Activated CD4-positive, alpha-beta T cell treated with anti-CD3 and anti-CD28 coated beads for 36 hours (primary cell): ENCODE measurements at places on chromosomes 3 and 15.
A peak's percentile ranks its signal among the peaks of the same experiment; 100 is the strongest.

DNA sequence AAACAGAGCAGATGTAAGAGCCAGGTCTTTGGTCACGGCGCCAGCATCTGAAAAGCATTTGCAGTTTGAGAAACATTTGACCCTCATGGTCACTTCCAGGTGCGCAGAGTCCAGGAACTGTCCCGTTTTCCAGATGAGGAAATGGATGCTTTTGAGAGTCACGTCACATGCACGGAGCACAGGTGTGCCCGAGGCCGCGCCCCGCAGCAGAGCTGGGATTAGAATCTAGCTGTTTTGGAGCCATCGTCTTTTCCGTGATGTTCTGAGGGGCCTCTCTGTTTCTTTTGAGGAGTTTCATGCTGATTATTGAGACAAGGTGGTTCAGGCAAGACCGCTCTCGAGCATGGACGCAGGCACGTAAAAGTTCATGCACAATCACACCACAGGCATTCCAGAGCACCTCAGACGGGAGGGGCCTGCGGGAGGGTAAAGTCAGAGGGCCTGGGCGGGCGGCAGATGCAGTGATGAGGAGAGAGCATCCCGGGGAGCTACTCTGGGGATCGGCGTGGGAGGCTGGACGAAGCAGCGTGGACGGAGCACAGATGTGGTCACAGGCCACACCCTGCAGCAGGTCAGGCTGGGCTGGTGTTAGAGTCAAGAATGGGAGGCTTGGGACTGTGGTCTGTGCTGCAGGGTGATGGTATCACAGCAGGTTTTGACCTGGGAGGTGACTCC, 139.2 kb upstream of the MEF2A start:
- H3K4me3 ChIP-seq, result no peak overlapping the region
- H3K27me3 ChIP-seq, result peaks cover 2% of the 10 kb centered on the region
- H3K27ac ChIP-seq, result no peak overlapping the region
- H3K4me1 ChIP-seq, result peaks cover 49% of the 10 kb centered on the region
- H3K36me3 ChIP-seq, result no peaks in the 10 kb centered on the region

GRCh38 chr3:13785351-13785750, 94.5 kb downstream of the WNT7A start:
- H3K4me3 ChIP-seq, result no peak overlapping the region
- DNase-seq, result no peak
- H3K27ac ChIP-seq, result no peak overlapping the region
- no peaks in the 10 kb centered on the region for H3K36me3 ChIP-seq

DNA sequence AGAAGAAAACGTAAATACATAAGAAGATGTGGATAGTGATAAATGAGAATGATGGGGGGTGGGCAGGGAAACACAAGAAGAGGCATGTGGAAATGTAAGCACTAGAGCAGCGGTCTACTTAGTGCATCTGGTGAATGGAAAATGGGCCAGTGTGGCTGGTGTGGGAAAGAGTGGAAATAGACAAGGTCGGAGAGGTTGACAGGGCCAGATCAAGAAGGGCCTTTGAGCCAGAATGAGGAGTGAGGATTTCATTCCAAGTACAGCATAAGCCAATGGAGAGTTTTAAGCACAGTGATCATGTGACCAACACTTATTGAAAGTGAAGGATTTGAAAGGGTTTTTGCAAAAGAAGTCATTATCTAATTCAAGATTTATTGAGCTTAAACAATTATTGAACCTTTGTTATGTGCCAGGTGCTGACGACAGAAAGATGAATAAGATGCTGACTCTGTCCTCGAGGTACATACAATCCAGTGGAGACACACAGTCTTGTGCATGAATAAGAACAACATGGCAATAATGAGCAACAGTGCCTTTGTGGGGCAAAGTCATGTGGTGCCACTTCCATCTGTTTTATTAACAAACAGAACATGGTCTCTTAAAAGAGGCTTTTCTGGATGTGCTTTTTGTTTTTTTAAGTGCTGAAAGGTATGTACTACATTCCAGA, 124.1 kb downstream of the MFSD1 start:
- no peaks in the 10 kb centered on the region for H3K36me3 ChIP-seq
- no peaks in the 10 kb centered on the region for H3K4me1 ChIP-seq
- no peaks in the 10 kb centered on the region for H3K27me3 ChIP-seq

DNA sequence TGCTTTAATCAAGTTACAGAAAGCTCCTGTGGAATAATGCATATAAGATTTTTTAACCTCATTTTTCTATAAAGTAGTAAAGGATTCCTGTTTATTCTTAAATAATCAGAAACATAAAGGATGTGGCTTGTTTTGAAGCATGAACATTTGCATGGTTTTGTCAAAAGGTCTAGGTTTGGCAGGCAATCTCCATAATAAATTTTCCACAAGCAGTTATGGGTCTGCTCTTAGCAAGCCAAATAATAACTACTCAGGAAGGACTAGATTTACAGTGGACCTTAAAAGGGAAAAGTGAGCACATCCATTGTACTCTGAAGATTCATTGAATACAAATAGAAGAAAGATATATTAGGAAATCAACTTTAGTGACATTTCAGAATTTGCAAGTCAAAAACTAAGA, 407.3 kb upstream of the CBLB start:
- no peaks in the 10 kb centered on the region for H3K27me3 ChIP-seq
- peaks cover 23% of the 10 kb centered on the region for H3K4me1 ChIP-seq
- H3K4me3 ChIP-seq, result no peak overlapping the region

DNA sequence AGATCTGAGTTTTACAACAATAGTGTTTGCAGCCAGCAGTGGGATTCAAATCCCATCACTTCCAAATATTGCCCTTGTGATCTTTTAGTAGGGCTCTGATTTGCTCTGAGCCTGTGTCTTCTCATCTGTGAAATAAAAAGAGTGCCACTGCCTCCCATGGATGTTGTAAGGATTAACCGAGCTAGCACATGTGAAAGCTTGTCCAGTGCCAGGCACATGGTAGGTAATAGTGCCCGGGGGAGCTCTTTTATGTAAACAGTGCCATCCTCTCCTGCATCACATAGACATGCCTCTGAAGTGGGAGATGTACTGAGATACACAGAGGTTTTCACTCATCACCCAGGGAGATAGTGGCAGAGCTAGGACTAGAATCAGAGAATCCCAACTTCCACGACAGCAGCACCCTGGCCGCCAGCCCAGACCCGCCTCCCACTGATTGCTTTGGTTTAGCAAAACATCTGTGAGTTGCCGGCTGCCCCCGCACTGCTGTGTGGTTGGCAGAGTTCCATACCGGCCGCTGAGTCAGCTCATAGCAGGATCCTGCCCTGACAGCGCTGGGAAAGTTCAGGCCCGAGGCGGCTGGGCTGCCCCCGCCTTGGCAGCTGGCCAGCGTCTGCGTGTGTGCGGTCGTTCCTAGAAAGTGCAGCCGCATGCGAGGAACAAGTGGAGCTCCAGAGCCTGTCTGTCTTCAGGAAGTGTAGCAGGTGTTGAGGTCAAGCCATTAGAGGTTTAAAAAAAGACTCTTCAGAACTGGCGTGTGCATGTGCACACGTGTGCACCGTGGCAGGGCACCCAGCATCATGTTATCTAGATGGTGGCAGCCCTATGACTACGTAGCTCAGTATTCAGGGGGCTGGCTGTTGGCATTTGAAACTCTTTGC, 5.0 kb downstream of the ARID3B start:
- peak overlapping the region; percentile 29 for H3K4me3 ChIP-seq
- H3K27me3 ChIP-seq, result peaks cover 2% of the 10 kb centered on the region
- peak overlapping the region; percentile 44 for H3K27ac ChIP-seq
- peaks cover 62% of the 10 kb centered on the region for H3K4me1 ChIP-seq

DNA sequence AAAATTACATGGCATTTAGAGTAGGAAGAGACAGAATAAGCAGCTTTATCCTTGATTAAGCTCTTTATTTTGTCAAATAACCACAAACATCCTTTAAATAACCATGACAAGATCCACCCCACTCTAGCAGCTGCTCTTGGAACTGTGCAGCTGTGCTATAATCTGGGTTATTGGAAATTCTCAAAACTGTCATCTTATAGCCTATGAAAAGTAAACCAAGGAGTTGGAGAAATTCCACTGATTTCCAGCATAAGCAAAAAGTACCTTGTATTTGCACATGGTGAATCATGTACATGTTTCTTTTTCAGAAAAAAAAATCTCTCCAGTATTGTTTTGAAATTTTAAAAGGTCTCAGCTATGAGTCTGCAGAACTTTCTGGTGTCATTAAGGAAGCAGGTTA, 88.8 kb upstream of the ABI3BP start:
- H3K27me3 ChIP-seq, result peaks cover 9% of the 10 kb centered on the region
- no peak for DNase-seq
- H3K4me3 ChIP-seq, result no peak overlapping the region
- no peak overlapping the region for H3K27ac ChIP-seq

DNA sequence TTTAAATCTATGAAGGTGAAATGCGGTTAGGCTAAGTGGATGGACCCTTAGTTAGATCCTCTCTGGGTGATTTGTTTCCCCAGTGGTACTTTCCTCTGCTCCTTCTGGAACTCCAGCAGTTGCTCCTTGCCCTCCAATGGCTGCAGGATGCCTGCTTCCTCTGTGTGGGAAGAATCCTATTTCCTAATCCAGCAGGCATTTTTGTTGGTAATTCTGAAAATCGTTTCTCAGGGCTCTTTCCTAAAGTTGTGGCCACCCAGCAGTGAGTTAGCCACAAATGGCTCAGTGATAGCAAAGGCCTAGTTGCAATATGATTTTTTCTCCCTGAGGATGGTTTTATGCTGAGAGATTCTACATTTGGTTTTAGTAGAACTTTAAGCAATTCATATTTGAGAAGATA, 332.3 kb upstream of the C2CD4B start:
- no peak for DNase-seq
- H3K36me3 ChIP-seq, result no peaks in the 10 kb centered on the region
- H3K4me3 ChIP-seq, result no peak overlapping the region
- H3K4me1 ChIP-seq, result no peaks in the 10 kb centered on the region
- no peak overlapping the region for H3K27ac ChIP-seq

DNA sequence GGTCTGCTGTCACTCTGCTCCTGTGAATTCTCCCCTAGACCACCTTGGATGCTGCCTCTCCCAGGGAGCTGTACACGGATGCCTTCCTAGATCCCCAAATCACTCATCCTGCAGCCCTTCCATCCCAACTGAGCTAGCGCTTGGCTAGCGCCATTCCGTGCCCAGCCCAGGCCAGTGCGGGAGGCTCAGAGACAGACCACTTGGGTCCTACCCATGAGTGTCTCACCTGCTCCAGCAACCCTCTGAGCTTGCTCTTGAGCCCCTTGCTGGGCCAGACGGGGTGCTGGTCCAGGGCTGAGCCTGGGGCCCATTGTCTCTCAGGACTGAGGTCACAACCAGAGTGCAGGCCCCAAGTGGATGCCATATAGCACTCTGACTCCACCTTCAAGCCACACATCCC, 17.7 kb downstream of the SH2D7 start:
- no peak for DNase-seq
- H3K36me3 ChIP-seq, result no peaks in the 10 kb centered on the region
- H3K27me3 ChIP-seq, result no peaks in the 10 kb centered on the region
- H3K4me1 ChIP-seq, result peaks cover 16% of the 10 kb centered on the region
- no peak overlapping the region for H3K4me3 ChIP-seq

- DNase-seq, result no peak
- H3K4me3 ChIP-seq, result no peak overlapping the region
- peaks cover 43% of the 10 kb centered on the region for H3K4me1 ChIP-seq
- H3K27me3 ChIP-seq, result no peaks in the 10 kb centered on the region
- peaks cover 8% of the 10 kb centered on the region for H3K36me3 ChIP-seq
Measured at GRCh38 chr3:129425213-129425612, 3.2 kb downstream of the EFCAB12 start.

DNA sequence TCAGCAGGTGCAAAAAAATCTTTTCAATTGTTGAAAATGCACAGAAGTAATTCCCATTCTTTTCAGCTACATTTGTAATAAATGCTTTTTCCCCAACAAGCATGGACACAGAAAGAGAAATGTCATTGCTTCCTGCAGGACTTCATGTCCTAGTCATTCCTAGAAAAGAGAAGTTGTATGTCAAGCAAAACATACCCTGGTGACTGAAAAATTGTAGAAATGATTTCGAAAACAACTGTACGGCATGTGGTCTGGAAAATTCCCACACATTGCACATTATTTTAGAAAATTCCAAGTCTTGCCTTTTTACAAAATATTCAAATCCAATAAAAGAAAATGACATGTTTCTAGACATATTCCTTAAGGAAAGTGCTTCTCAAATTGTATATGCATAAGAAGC, 50.4 kb upstream of the ALCAM start:
- no peaks in the 10 kb centered on the region for H3K36me3 ChIP-seq
- no peaks in the 10 kb centered on the region for H3K27me3 ChIP-seq

DNA sequence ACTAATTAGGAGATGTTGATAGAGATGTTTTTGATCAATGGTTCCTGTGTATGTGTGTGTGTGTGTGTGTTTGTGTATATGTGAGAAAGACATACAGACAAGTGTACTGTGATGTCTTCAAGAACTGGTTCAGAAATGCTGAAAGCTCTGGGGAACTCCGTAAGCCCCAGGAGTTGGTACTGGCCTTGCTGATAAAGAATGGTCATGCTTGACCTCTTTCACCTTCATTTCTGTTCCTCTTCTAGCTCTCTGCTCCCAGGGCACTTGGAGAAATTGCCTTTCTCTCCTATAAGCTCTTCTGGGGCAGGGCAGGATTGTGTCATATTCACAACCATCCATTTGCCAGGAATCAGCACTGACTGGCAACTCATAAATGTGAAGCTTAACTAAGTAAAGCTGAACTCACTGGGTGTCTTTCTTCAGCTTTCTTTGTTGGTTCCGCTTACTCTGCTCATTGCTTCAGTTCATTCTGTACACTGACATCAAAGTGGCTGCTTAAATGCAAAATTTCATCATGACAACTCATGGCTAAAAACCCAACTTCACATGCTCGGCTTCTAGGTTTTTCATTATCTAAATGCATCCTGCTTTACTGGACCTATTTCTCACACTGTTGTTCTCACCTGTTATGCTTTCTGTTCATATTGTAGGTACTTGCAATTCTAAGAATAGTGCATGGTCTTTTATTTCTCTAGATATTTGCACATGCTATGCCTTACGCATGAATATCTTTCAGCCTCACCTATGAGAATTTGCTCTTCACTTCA, 162.1 kb upstream of the LYSMD4 start:
- peaks cover 5% of the 10 kb centered on the region for H3K4me1 ChIP-seq
- peaks cover 20% of the 10 kb centered on the region for H3K36me3 ChIP-seq
- H3K27ac ChIP-seq, result no peak overlapping the region
- DNase-seq, result no peak

DNA sequence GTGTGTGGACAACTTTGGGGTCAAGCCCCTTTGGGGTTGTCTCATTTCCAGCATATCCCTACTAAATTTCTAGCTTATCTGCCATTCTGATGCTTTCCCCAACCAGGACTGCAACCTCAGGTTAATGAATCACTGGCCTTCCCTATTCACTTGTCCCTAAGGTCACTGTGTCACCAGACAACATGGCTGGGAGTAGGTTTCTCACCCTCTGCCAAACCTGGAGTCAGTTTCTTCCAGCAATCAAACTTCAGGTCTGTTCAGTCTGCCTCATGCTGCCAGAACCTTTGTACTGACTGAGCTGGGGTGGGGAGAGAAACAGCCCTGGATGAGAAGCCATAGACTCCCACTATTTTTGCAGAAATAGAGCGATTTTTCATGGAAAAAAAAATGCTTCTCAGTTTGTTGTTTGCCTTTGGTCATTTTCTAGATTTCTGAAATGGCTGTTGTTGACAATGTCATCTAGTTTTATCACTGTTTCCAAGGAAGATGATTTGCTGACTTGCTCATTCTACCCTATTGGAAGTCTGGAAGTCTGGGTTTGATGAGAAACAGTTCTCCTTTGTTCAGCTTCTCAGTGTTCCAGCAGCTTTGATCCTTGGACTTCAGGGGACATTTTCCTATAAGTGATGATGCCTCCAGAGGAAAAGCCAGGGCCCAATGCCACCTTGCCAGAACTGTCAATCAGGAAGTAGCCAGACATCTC, 74.8 kb upstream of the IL12A start:
- H3K4me1 ChIP-seq, result peaks cover 10% of the 10 kb centered on the region
- H3K27ac ChIP-seq, result no peak overlapping the region
- H3K4me3 ChIP-seq, result no peak overlapping the region
- DNase-seq, result no peak
- H3K36me3 ChIP-seq, result no peaks in the 10 kb centered on the region
- H3K27me3 ChIP-seq, result peaks cover 6% of the 10 kb centered on the region
